Inflammatory macrophage (primary cell): ENCODE measurements at places on chromosomes 6 and 20.

DNA sequence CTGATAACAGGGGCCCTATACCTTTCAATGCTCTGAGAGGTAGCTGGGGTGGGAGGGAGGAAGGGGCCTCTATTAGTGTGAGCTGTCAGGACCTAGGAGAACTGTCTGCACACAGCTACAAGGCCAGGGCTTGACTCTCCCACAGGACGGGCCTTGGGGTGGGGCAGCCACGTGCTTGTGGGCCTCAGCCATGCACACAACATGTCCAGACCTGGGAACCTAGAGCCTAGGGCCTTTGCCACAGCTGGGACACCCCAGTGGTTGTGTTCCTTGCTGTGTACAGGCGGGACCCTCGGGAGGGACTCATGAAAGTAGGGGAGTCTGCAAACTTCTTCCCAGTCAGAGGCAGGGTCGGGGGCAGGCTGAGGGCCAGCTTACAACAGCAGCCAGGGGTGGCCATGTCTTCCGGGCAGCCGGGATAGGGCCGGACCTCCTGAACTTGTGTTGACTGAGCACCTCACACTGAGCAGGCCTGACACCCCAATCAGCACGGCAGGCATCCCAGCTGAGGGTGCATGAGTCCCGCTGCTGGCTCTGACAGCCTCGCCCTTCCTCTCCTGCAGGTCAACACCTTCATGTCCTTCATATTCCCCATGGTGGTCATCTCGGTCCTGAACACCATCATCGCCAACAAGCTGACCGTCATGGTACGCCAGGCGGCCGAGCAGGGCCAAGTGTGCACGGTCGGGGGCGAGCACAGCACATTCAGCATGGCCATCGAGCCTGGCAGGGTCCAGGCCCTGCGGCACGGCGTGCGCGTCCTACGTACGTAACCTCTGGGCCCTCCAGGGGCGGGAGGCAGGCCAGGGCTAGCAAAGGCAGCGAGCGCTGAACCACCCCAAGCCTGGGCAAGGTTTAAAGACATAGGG is 41.9 kb upstream of the MRGBP start:
- DNase-seq, result no peak

- no peak for DNase-seq
Observed at GRCh38 chr20:16580620-16581019, 7.4 kb upstream of the KIF16B start.

DNA sequence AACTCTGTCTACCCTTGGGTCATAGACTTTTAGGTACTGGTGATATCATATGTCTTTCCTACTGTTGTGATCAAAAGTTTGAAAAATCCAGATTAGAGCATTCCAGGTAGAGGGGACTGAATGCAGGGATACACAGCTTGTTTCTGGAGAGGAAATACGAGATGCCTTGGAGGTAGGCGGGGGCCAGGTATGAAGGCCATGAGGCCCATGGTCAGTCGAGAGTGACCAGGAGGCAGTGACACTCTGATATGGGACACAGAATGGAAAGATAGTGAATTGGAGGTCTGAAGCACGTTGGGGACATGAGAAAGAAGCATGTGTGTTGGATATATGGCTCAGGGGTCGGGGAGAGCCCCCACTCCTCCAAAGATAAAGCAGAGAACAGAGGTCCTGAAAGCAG is 16.1 kb upstream of the SRSF3 start:
- DNase-seq, result no peak

DNA sequence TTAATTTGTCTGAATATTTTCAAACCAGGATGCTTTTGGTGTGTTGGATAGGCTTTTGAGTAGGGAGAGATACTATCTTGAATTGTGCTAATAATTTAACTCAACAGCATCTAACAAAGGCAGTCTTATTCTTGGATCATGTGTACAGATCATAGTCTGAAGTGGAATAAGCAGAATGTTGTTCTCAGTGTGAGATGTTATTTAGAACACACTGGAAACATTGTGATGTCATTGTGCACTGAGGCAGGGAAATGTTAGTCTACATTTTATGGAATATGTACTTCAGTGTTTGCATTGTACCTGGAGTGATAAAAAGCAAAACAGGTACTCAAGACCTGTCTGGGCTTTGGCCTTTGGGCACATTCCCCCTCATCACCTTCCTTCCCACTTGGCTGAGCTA is 35.0 kb downstream of the RNF144B start:
- no peak for DNase-seq

- no peak for DNase-seq
Observed at GRCh38 chr6:126152372-126152745, 166.0 kb downstream of the TRMT11 start.

- no peak for DNase-seq
Observed at GRCh38 chr20:63856098-63856511, 5.2 kb upstream of the ABHD16B start.

DNA sequence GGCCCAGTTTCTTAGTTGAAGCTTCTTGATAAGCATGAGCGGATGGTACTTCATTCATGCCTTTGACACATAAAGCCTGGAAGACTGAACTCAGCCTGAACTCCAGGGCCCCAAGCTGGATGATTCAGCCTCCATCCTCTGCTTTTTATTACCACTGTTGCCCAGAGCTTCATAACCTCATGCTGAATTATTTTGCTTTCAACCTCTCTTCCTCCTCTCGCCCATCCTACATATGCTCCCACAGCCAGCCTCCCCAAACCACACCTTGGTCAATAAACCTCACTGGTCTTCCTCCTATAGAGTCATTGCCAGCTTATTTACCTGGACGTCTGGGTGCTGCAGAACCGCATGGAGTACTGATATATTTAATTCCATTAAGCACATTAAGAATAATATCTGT is 59.4 kb downstream of the SLC35B3 start:
- no peak for DNase-seq

GRCh38 chr6:18025596-18025995 is 38.2 kb upstream of the KIF13A start:
- DNase-seq, result no peak

DNA sequence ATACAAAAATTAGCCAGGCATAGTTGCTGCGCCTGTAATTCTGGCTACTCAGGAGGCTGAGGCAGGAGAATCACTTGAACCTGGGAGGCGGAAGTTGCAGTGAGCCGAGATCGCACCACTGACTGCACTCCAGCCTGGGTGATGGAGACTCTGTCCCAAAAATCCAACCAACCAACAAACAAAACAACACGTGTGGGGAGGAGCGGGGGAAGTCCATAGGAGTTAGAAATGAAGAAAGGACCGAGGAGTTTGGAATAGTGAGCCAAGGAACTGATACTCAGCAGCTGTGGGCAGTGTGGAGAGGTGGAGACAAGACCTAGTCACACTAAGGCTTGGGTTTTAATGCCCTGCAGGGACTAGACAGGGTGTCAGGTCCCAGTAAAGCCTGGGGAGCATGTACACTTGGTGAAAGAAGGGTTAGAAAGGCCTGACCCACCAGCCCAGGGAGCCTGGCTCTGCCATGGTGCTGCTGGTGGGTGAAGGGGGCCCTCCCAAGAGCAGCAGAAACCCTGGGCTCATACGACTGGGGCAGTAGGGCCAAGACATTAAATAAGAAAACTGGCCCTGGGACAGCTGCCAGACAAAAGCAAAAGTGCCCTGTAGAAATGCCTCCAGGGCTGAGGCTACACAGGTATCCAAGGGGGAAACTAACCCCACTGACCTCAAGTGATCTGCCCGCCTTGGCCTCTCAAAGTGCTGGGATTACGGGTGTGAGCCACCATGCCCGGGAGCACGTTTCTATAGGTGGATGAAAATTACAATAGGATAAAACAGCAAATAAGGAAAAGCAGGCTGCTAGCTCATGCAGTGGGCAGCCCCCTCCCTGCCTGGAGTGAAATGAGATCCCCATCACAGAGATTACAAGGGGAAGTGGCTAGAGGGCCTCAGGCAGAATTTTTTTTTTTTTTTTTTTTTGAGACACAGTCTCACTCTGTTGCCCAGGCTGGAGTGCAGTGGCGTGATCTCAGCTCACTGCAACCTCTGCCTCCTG is 58.0 kb downstream of the MYH7B start:
- no peak for DNase-seq

DNA sequence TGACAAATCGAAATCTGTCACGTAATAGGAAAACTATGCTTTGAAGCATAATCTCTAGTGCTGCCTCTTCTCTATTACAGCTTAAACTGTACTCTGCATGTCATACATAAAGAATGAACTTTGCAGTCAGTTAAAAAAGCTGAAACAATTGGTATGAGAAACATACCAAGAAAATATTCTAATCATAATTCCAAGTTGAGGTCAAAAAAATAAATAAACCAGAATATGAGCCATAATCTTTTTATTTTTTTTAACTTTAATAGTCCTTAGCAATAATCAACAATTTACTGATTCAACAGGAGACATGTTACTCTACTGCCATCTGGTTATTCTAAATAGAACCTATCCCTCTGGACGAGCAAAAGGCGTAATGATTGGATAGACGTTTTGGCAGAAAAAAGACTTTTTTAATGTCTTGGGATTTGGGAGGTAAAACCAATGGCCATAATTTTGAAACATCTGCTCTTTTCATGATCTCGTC is 224.4 kb upstream of the FLRT3 start:
- no peak for DNase-seq

DNA sequence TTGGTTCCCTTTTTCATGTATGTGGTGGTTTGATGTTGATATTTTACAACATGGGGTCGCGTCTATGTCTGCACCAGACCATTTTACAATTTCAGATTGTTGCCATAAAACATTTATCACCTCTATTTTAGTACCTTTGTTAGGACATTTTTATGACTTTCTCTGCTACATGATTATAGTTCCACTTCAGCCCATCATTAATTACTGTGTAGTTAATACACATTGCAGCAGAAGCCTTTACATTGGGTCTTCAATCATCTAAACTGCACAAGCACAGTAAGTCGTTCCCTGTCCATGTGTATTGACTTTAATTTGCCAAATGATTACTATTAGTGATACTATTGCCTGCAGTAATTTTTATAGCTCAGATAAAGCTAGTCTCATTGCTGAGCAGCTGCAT is 15.7 kb upstream of the TMEM217 start:
- no peak for DNase-seq

DNA sequence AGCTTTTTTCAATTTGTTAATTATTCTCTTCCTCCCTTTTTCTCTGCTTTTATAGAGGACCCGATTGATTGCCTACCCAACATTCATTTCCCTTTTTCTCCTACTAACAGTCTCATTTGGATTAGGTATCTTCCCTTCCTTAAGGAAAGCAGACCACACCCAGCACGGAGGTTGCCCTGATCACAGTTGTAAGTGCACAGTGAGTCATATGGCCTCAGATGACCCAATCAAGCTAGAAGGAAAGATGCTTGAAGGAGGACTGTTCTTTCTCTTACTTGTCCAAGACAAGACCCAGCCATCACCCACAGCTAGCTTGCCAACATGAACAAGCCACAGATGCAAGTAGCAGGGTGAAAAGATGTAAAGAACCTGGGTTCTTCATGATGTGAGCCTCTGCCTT is 518.6 kb downstream of the PKHD1 start:
- DNase-seq, result no peak

DNA sequence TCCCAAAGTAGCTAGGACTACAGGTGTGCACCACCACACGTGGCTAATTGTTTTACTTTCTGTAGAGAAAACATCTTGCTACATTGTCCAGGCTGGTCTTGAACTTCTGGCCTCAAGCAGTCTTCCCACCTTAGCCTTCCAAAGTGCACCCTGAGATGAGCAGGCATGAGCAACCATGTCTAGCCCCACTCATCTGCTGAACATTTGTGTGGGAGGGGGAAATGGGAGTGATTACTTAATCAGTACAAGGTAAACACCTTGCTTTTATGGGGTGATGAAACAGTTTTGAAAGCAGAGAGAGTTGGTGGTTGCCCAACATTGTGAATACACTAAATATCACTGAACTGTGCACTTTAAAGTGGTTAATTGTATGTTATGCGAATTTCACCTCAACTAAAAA is 5.3 kb downstream of the APMAP start:
- no peak for DNase-seq

DNA sequence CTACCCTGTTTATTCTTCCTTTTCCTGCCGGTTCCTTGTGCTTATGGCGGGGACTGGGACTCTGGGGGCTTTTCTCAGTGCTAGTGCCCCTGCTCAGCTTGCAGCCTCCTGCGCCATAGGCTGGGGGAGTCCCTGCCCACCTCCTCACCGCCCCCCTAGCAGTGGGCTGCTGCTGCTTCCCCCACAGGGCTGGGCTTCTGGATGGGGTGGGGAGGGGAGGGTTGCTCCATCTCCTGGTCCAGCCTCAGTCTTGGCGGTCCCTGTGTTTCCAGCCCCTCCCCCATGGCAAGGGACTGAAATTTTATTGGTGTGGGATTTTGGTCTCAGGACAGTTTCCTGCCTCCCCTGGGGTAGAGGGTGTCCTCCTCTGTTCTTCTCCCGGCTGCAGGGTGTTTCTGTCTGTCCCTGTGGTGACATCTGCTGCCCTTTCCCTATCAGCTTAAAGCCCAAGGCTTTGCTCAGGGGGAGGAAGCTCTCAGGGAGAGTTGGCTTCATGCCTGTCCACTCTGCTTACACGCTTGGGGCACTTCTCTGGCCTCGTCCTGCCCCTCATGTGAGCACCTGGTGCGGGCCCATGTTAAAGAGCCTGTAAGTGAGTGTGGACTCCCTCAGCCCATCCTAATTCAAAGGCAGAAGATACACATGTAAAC is 100.6 kb downstream of the HIVEP1 start:
- DNase-seq, result no peak

DNA sequence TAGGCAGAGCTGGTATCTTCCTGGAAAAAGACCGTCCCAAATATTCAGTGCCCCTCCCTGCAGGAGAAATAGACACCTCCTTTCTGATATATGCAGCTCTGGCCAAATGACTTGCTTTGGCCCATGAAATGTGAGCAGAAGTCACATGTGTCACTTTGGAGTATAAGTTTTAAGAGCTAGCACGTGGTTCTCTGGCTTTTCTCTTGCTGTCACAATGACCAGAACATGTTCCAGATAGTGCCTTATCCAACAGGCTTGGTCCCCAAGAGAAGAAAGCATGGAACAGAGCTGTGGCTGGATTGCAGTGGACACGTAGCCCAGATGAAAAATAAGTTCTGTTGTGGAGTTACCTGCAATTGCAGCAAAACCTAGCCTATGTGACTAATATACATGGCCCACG is 40.4 kb downstream of the UNC5CL start:
- DNase-seq, result no peak

GRCh38 chr6:34616227-34616585 is 60.1 kb upstream of the SPDEF start:
- peak; percentile 47 for DNase-seq

- no peak for DNase-seq
Observed at GRCh38 chr20:24779946-24780345, 169.1 kb upstream of the CST7 start.

GRCh38 chr6:20610636-20611370 is 76.5 kb downstream of the CDKAL1 start:
- no peak for DNase-seq

DNA sequence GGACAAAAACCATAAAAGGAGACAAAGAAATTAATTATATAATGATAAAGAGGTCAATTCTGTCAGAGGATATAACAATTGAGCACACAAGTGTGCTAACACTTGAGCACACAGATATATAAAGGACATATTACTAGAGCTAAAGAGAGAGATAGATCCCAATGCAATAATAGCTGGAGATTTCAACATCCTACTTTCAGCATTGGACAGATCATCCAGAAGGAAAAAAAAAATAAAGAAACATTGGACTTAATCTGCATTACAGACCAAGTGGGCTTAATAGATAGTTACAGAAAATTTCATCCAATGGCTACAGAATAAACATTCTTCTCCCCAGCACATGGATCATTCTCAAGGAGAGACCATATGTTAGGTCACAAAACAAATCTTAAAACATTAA is 9.9 kb downstream of the VNN1 start:
- DNase-seq, result no peak

GRCh38 chr6:1279065-1279464 is 32.8 kb upstream of the FOXQ1 start:
- DNase-seq, result no peak

- no peak for DNase-seq
Observed at GRCh38 chr20:34977365-34978091, 21.9 kb downstream of the MYH7B start.
